ENCODE measurements at places on chromosomes 4 and X.

DNA sequence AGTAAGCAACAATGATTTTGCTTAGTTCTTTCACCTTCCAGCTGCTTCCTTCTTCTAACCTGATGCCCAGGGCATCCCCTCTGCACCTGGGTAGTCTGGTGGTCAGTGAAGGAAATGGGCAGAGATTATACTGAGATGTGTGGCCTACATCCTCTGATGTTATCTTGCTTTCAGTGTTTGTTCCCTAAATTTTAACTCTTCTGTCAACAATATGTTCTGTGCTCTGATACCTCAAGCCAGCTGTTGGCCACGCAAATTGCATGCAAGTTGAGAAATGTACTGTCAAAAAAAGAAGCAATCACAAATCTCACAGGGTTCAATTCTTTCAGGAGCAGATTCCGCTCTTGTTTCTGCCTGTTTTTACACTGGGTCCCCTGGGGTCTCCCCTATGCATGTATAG is 73.8 kb downstream of the FBXW7 start:
- no peak for DNase-seq

- DNase-seq: no peak
Observed at GRCh38 chrX:15410430-15410829, 26.2 kb upstream of the VEGFD start.

- DNase-seq: no peak
Observed at GRCh38 chr4:8745826-8746225, 125.8 kb downstream of the HMX1 start.

GRCh38 chrX:43971966-43972961 is 926 bp downstream of the NDP start:
- DNase-seq: no peak

DNA sequence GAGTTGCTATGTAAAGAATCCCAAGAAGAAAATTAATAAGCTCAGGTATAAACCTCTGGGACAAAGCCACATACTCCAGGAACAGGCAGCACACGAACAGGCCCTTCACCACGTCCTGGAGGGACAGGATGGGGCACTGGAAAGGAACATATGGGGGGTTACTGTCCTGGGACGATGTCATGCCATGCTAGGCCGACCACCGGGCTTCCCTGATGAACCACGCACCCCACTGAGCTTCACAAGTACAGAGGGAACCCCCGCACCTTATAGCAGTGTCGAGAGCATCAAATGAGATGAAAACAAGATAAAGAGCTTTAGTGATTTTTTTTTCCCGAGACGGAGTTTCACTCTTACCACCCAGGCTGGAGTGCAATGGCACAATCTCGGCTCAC is 19.1 kb downstream of the NOP14 start:
- DNase-seq: no peak

DNA sequence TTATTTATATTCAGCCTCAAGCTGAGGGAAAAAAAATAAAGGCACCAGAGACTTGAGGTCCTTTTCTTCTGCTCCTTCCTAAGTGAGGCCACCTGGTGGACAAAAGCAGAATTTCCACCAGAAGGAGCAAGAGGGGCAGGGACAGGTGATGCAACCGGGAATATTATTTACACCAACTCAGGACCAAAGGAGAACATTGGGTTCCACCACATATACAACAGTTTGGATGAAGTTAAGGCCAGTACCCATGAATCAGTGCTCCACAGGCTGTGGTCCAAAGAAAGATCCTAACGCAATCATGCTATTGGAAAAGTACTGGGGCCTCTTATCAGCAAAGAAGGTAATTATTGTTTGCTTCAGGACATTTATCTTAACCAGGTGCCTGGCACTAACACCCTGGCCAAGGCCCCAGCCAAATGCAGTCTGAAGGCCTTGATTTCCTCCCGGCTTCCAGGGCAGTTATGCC is 57.4 kb downstream of the TSC22D3 start:
- DNase-seq: peak; percentile 83

GRCh38 chr4:185227713-185228278 is 18.4 kb downstream of the SNX25 start:
- no peak for DNase-seq

Data from activated naive CD4-positive, alpha-beta T cell treated with anti-CD3 and anti-CD28 coated beads for 36 hours (primary cell).